ENCODE measurements at places on chromosomes 2 and 18.

GRCh38 chr2:165471349-165471950 is 2.0 kb downstream of the CSRNP3 start:
- no peak for DNase-seq

DNA sequence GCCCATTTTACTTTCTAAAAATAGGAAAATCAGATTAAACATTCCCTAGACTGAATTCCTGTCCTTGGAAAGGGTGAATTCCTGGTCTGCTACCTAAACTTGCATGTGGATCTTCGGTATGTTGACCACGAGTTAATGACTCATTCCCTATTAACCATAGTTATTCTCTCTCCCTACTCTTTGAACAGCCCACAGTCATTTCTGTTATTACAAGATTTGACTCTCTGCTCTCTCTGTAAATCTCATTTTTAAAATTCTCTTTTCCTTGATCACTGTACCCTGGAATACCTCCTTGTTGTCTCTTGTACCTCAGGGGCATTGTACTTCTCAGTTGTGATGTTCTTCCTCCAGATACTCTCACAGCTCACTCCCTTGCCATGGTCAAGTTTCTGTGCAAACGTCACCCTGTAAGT is 92.0 kb upstream of the GULP1 start:
- DNase-seq: no peak

DNA sequence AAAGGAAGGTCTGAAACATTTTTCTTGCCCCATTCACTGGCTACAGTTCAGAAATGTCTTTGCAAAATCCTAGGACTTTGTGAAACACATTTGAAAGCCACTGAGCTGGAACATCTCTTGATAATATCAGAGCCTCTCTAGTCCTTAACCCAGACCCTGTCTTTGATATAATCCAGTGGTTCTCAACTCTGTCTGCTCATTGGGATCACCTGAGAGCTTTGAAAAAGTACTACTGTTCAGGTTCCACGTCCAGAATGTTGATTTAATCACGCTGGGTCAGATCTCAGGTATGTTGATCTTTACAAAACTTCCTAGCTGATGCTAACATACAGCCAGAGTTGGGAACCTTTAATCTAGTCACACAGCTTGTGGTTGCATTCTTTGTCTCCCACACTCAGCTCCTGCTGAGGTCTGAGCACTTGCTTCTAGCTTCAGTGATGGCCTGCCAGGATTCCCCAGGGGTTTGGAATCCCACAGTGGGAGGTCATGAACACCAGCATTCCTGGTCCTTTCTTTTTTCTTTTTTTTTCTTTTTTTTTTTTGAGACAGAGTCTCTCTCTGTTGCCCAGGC is 262.7 kb downstream of the SETBP1 start:
- DNase-seq: no peak

DNA sequence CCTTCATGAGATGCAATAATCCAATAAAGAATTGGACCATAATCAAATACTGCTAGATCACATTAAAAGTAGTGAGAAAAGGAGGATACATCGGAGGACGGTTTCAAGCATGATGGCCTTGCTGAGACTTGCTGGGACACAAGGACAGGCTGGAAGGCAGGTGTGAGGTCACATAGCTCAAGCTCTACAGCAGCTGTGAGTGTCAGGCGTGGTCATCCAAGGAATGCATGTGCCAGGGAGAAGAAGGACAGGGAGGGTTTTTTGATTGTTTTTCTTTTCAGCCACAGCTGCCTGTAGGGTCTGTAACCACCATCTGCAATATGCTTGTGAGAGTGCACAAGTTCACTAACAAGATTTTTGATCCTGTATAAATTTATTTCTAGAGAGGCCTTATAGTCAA is 57.6 kb downstream of the BMP10 start:
- no peak for DNase-seq

DNA sequence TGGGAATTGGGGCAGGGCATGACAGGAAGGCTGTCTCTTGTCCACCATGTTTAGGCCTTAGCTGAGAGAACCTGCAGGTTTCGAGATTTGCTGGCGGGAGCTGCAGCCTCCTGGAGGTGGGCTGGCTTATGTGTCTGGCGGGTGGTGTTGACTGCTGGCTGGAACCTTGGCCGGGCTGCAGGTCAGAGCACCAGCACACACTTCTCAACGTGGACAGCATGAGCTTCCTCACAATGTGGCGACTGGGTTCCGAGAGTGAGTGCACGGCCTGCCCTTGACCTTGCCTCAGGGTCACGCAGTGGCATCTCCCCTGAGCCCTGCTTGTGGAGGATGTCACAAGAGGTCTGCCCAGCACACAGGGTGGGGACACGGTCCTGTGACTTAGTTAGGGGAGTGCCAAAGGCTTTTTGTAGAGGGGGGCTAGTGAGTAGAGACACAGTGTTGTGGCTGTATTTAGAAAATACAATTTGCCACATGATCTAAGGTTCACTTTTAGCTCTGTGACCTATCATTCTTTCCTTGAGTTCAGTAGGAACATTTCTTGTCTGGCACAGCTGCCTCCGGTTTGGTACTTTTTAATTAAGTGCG is 134.8 kb downstream of the SEPTIN10 start:
- DNase-seq: no peak

GRCh38 chr2:64275174-64275466 is 130.9 kb upstream of the PELI1 start:
- no peak for DNase-seq

DNA sequence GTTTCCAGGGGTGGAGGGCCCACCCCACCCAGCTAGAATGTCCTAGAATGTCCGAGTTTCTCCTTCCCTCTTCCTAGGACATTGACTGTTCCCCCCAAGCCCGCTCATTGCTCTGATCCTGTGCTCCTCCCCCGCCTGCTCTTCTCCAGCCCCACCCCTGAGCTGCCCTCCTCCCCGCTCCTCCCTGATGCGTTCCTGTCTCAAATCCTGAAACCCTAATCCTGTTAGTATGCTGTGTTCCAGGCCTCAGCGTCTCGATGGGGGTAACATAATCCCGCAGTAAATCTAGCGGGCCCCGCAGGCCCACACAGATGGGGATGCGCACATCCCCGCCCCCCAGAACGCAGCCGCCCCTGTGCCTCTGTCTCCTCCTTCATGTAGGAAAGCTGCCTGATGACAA is 51.3 kb downstream of the NRP2 start:
- DNase-seq: no peak

- no peak for DNase-seq
These were observed 27.0 kb upstream of the ACVR1 start for GRCh38 chr2:157903151-157903550.

DNA sequence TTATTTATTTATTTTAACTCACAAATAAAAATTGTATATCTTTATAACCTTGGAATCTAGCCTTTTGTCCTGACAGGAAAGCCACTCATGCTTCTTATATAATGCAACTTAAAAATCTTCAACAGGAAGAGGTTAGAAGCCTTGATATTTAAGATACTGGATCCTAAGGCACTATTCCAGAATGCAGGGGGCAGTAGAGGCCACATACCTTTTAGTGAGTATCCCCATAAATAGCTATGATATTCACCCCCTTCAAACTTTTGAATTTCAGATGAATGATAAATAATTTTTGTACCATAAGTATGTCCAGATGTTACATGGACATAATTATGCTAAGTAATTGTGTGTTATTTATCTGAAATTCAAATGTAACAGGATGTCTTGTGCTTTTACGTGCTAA is 592.7 kb upstream of the VRK2 start:
- no peak for DNase-seq

DNA sequence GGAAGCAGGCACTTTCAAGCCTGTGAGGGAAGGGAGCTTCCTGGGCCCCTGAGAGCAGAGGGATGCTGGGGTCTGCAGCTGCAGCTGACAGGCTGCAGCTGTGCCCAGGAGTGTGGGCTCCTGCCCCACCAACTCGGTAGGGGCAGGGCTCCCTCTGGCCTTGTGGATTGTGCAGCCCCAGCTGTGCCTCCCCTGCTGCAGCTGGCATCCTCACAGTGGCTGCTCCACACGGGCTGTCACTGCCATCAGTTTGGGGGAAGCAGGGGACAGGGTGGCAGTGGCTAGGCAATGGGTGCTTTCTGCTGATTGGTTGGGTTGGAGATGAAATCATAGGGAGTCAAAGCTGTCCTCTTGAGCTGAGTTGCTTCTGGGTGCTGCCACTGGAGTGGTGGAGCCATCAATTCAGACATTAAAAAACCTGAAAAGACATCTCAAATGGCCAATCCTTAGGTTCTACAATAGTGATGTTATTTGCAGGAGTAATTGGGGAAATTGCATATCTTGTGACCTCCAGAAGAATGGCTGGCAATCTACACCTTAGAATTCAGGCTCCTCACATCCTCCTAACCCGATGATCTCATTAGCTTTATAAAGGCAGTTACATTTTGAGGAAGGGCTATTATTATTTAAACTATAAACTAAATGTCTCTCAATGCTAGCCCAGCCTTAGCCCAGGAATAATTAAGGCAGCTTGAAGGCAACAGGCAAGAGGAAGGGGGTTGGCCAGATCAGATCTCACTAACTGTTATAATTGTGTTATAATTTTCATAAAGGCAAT is 41.3 kb downstream of the FAM171B start:
- DNase-seq: no peak

- DNase-seq: no peak
These were observed 43.1 kb downstream of the HPCAL1 start for GRCh38 chr2:10345813-10346212.

- no peak for DNase-seq
These were observed 290.8 kb upstream of the MYT1L start for GRCh38 chr2:2621855-2622254.

GRCh38 chr2:171271971-171272436 is 111.3 kb upstream of the TLK1 start:
- no peak for DNase-seq

- no peak for DNase-seq
These were observed 303.5 kb downstream of the EPHA4 start for GRCh38 chr2:221268631-221269030.

- no peak for DNase-seq
These were observed 69.2 kb downstream of the LONRF2 start for GRCh38 chr2:100252811-100253698.

DNA sequence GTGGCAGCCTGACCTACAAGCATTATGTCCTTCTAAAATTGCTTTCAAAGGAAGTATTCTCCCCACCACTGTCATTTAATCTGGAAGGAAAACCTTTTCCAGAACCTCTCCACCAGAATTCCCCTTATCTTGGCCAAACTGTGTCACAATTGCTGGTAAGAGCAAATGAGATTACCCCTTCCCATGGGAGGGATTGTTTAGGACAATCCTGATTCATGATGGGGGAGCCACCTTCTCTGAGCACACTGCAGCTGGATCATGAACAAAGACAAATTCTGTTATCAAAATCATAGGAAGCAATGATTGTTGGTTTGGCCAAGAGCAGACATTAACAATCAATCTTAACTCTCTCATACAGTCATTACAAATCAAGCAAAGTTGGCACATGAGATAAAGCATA is 18.1 kb upstream of the ATOH8 start:
- DNase-seq: no peak

- DNase-seq: no peak
These were observed 25.9 kb downstream of the CD28 start for GRCh38 chr2:203732092-203732952.

GRCh38 chr2:28633746-28634145 is 117.9 kb upstream of the PPP1CB start:
- DNase-seq: no peak

GRCh38 chr2:106956416-106956815 is 70.4 kb upstream of the ST6GAL2 start:
- DNase-seq: no peak

DNA sequence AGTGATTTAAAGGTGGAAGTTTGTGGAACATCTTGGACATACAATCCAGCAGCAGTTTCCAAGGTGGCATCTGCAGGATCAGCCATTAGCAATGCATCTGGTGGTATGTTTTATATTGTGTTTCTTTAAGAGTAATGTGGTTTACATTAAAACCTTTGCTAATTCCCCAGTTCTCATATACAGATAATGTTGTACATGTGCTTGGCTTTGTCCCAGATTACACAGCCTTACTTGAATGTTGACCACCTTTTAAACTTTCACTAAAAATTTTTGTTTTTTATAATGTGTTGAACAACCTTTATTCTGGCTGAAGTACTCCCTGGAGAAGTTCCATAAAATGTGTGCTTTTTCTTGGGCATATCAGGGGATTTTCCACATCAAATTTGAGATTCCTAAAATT is 57.5 kb downstream of the MIB1 start:
- DNase-seq: no peak

DNA sequence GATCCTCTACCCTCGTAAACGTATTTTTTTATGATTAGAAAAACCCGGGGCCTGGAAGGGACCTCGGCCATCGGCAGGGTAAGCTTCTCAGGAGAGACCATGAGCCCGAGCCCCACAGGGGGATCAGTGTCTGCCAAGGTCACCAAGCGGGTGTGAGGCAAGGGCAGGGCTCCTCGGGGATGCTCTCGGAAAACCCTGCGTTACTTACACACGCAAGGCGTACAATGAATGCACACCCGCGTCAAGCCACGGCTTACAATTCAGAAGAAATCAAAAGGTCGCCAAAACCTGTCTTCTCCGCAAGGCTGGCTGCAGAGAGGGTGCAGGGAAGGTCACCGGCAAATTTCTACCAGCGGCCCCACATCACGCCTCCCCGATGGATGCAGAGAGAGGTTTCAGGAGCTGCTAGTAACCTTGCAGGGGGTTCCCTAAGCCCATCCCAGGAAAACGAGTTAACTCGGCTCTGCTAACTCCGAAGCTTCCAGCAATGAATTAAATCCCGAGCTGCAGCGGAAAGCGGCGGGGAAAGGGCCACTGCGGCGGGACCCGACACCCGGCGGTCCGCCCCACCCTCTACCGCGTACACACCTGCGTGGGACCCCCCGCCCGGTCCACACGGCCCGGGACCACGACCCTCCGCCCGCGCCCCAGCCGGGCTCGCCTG is 638 bp downstream of the ST3GAL5 start:
- DNase-seq: peak; percentile 59

DNA sequence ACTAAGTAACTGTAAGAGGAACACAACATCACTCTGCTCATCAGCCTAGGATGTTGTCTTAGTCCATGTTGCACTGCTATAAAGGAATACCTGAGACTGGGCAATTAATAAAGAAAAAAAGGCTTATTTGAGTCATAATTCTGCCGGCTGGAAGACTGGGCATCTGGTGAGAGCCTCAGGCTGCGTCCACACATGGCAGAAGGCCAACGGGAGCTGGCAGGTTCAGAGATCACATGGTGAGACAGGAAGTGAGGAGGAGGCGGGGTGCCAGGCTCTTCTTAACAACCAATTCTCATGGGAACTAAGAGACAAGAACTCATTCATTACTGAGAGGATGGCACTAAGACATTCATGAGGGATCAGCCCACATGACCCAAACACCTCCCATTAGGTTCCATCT is 46.8 kb downstream of the EPG5 start:
- DNase-seq: no peak

DNA sequence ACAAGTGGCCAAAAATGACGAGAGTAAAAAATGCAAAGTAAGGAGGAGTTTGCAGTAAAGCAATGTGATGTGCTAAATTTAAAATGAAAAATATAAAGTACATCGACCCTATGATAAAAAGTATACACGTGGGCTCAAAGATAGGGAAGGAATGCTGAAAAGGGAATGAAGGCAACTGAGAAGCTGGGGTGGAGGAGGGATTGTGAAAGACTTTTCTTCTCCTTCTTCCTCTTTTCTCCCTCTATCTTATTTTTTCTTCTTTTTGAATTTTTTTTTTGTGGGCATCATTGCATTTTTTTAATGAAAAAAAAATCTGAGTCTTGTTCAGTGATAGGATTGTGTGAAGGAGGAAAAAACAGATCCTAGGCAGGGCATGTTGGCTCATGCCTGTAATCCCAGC is 57.6 kb upstream of the STK17B start:
- no peak for DNase-seq

- no peak for DNase-seq
These were observed 227.7 kb downstream of the VAPA start for GRCh38 chr18:10141559-10141958.

Data from activated naive CD4-positive, alpha-beta T cell treated with anti-CD3 and anti-CD28 coated beads, Interleukin-2, amount 50 U/mL, for 72 hours (primary cell).